Left hindlimb (tissue), 1 donor: ENCODE measurements at places on chromosomes 5 and 9.

- no peak for DNase-seq
These were observed 302.7 kb downstream of the EPB41L4A start for GRCh38 chr5:112116371-112116770.

GRCh38 chr9:14702200-14702720 is 9.0 kb upstream of the ZDHHC21 start:
- DNase-seq: no peak

GRCh38 chr9:124890179-124890578 is 28.2 kb downstream of the ARPC5L start:
- no peak for DNase-seq

GRCh38 chr5:130024006-130024405 is 119.7 kb downstream of the CHSY3 start:
- DNase-seq: no peak

- no peak for DNase-seq
These were observed 4.4 kb downstream of the SPRY4 start for GRCh38 chr5:142320430-142320738.
